ENCODE measurements at places on chromosomes 5 and 9.

DNA sequence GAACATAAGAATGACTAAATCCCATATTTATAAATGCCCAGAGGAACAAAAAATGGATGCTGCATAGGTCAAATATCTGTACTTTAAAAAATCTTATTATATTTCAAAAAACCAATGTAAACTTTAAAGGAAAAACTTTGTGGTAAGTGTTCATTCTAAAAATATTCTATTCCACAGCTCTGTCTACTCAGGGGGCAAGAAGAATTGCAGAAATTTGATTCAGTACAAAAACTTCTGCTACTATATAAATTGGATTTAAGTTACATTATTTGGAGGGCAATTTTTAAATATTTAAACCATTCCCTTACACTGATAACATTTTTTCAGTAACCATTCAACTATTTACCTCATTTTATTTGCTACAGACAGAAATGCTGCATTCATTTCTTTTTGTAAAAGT, 32.1 kb downstream of the NFIB start:
- no peak for DNase-seq

- DNase-seq, result no peak
Observed at GRCh38 chr5:179437341-179438001, 92.2 kb upstream of the ADAMTS2 start.

DNA sequence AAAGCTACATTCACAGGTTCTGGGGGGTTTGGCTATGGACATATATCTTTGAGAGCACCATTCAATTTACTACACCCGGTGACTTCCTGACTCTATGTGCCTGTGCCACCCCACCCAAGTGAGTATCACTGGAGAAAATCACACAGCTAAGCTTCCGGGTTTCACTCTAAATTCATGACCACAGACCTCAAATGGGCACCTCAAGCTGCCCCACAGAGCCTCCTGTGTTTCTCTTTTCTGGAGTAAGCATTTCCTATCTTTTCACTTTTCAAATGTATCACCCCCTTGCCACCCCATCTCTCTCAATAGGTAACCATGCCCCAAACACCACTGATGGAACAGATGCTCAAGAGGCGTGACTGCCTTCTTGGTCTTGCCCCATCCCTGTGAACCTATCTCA, 49.2 kb upstream of the NEK6 start:
- DNase-seq, result no peak

- DNase-seq, result no peak
Observed at GRCh38 chr5:80070338-80071056, 35.3 kb downstream of the THBS4 start.

GRCh38 chr5:145673786-145674185, 161.4 kb downstream of the PRELID2 start:
- DNase-seq, result no peak

DNA sequence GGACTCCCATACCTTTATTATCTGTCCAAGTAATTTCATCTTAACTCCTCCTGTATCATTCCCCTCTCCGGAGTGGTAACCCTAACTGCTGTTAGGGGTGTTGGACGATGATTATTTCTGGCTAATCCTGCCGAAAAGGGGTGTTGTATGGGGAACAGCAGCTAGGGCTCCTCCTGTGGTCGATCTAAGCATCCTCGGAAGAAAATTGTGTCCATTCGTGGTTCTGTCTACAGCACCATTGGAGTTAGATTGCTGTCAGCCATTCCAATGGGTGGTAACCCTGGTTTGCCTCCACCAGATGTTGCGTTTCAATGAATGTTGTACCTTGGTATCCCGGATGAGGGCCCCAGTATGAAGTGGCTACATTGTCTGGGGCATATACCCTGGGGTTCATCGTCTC, 35.6 kb upstream of the LMNB1 start:
- no peak for DNase-seq

DNA sequence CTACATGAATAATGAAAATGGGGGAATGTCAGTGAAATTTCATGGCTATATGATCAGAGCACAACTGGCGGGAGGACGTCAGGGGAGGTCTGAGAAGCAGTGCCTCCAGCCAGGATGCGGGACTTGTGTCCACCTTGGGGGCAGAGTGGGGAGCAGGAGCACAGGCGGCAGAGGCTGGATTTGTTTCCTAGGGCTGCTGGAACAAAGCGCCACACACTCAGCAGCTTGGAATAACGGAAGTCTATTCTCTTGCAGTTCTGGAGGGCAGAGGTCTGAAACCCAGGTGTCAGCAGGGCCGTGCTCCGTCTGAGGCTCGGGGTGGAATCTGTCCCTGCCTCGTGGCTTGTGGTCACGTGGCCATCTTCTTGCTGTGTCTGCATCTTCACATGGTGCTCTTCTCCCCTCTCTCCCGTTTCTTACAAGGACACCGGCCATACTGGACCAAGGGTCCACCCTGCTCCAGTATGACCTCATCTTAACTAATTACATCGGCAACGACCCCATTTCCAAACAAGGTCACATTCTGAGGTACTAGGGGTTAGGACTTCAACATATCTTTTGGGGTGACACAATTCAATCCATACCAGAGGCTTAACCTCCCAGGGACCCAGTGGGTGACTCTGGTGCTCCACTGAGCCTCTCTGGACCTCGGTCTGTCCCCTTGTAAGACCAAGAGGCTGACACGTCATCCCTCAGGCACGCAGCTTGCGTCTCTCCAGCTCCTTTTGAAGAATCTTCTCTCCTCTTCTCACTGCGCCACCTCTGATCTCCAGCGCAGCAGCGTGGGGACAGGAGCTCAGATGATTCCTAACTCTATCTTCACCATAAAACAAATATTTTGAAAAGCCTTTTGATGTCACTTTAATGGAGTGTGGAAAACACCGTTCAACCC, 202.5 kb downstream of the CDK5RAP2 start:
- no peak for DNase-seq

DNA sequence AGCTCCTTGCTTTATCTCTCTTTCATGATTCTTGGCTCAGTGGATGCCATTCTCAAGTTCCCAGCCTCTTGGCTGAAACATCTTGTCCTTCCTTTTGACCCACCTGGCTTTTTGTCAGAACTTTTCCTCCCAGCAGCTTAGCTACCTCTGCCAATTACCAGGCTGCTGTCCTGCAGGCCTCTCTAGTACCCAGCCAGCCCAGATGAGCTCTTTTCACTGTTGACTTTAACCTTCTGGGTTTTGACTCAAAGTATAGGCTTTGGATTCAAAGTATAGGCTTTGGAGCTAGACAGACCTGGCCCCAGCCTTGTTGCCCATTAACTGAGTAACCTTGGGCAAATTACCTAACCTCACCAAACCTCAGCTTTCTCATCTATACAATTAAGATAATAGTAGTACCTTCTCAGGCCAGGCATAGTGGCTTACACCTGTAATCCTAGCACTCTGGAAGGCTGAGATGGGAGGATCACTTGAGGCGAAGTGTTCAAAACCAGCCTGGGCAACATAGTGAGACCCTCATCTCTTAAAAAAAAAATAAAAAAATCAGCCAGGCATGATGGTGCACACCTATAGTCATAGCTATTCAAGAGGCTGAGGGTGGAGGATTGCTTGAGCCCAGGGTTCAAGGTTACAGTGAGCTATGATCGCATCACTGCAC, 6.6 kb upstream of the TMEFF1 start:
- DNase-seq, result no peak

GRCh38 chr5:38892363-38892762, 46.6 kb downstream of the OSMR start:
- no peak for DNase-seq

DNA sequence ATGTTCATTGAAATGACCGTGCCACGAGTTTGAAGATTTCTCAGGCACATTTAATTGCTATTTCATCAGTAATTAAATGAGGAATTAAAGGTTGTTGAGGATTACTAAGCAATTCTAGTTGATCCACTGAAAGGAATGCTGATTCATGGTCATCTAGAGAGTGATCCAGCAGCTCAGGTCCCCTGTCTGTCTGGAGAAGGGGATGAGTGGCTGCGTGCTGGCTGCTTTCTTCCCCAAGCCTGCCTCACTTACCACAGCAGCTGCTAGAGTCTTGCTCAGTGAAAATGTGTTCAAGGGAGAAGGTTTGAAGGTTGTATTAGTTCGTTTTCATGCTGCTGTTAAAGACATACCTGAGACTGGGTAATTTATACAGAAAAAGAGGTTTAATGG, 7.8 kb upstream of the TGFBI start:
- DNase-seq, result no peak

GRCh38 chr5:72154076-72154756, 46.9 kb downstream of the MAP1B start:
- DNase-seq, result no peak

DNA sequence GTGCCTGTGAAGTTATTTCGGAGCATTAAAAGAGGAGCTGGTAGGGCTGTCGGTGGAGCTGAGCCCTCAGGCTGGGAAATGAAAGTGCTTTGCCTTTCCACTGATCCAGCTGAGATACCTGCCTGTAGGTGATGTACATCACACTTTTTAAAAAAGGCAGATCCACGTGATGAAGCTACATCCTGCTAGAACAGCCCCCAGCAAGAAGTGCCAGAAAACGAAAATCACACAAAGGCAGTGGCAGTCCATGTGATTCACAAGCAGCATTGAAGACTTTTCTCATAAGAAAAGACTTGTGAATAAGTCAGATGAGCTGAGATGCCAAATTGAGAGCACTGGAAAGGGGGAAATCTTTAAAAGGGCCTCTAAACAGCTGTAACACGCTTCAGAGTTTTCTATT, 765.1 kb downstream of the PTPRD start:
- DNase-seq, result no peak

- DNase-seq, result no peak
Observed at GRCh38 chr5:13378091-13378490, 566.4 kb downstream of the DNAH5 start.

DNA sequence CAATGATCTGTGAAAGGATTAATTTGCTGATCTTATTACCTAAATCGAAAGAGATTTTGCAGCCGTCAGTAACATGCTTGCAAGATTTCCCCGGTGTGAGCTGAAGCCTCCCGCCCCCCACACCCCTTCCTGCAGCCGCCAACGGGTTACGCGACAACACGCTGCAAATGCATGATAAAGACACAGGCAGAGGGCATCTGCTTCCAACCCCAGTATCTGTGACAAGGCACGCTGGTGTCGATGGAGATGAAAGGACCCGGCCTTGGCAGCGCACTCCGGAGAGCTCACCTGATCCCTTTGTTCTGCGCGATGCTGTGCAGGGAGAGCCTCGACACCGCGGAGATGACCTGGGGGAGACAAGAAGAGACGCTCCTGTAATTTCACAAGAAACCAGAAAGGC, 122.9 kb upstream of the SARDH start:
- no peak for DNase-seq

DNA sequence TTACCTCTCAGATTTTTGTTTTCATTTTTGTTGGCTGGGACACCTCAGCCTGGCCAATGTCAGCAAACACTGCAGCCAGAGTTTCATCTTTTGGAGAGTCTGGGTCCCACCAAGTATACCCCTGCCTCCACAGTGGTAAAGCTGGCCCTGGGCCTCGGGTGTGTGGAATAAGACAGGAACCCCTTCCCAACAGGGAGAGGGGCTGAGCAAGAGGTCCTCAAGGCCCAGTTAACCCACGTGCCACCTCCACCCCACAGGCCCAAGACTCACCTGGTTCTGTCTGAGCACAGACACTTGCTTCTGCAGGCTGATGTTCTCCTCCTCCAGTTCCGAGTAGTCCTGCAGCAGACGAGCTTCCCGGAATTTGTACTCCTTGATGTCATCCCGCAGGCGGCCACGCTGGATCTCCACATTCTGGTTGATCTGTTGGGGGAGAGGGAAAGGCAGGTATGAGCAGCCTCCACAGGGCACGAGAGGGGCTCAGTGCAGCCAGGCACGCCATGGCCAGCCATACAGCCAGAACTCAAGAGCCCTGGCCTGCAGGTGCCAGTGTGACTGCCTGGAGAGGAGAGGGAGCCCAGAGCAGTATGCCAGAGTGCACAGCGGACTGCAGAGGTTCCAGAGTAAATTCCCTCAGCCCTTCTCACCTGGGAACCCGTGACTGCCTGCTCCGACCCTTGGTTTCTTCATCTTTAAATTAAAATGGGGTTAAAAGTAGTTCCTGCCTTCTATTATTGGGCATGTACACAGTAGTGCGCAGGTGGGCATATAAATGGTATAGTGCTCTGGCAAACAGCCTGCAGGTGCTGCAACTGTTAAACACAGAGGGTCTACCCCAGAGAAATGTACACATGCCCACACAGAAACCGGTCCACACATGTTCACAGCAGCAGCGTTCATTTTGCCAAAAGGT, 42.0 kb downstream of the BICD2 start:
- DNase-seq, result peak; percentile 14

- no peak for DNase-seq
Observed at GRCh38 chr5:1735320-1735970, 64.2 kb downstream of the MRPL36 start.
